Left ventricle myocardium inferior (tissue), 1 donor: ENCODE measurements at places on chromosomes 3 and 15. TPM values are rescaled to one million over a fixed set of nuclear protein-coding genes. Genes with fewer than 3 reads are reported as not detected.

Gene CYP8B1
- not detected for total RNA-seq

GRCh38 chr3:136898954-136899353 is 36.9 kb downstream of the NCK1 start:
- peak overlapping the region; percentile 29 for H3K27ac ChIP-seq
- no peak for DNase-seq
- H3K27me3 ChIP-seq = no peaks in the 10 kb centered on the region
- peaks cover 54% of the 10 kb centered on the region for H3K4me1 ChIP-seq
- H3K36me3 ChIP-seq = peaks cover 5% of the 10 kb centered on the region
- H3K4me3 ChIP-seq = no peak overlapping the region

DNA sequence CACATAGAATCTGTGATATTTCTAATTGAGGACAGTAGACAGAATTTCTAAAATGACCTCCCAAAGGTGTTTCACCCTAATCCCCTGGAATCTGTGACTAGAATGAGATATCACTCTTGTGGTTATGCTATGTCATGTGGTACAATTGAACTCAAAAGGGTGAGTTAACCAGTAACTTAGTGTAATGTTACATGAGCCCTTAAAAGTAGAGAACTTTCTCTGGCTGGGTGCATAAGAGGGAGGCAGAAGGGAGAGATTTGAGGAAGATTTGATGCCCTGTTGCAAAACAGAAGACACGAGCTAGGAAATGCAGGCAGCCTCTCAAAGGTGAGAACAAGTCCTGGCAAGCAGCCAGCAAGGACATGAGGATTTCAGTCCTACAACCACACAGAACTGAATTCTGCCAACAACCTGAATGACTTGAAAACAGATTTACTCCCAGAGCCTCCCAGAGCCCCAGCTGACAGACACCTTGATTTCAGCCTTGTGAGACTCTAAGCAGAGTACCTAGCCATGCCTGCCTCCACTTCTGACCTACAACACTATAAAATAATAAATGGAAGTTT is 160.3 kb downstream of the MTHFS start:
- H3K27me3 ChIP-seq = no peaks in the 10 kb centered on the region
- H3K27ac ChIP-seq = no peak overlapping the region
- no peaks in the 10 kb centered on the region for H3K36me3 ChIP-seq
- no peak for DNase-seq
- no peak overlapping the region for H3K4me3 ChIP-seq

Gene ITIH1
- not detected for total RNA-seq

- no peak overlapping the region for H3K4me3 ChIP-seq
- H3K27me3 ChIP-seq = no peaks in the 10 kb centered on the region
Measured at GRCh38 chr3:95615592-95616310, 1198.6 kb upstream of the EPHA6 start.

GRCh38 chr15:70636540-70637165 is 126.7 kb downstream of the UACA start:
- H3K27me3 ChIP-seq = no peaks in the 10 kb centered on the region
- H3K4me1 ChIP-seq = peaks cover 4% of the 10 kb centered on the region
- no peak overlapping the region for H3K27ac ChIP-seq
- DNase-seq = no peak
- no peaks in the 10 kb centered on the region for H3K36me3 ChIP-seq

Gene CCR5
- 0.22 TPM for total RNA-seq

- no peaks in the 10 kb centered on the region for H3K36me3 ChIP-seq
- H3K27ac ChIP-seq = no peak overlapping the region
- no peak overlapping the region for H3K4me3 ChIP-seq
Measured at GRCh38 chr3:8760506-8760905, 8.9 kb downstream of the OXTR start.

Gene CCR9
- not detected for total RNA-seq

Gene C3orf70
- 1.4 TPM for total RNA-seq

DNA sequence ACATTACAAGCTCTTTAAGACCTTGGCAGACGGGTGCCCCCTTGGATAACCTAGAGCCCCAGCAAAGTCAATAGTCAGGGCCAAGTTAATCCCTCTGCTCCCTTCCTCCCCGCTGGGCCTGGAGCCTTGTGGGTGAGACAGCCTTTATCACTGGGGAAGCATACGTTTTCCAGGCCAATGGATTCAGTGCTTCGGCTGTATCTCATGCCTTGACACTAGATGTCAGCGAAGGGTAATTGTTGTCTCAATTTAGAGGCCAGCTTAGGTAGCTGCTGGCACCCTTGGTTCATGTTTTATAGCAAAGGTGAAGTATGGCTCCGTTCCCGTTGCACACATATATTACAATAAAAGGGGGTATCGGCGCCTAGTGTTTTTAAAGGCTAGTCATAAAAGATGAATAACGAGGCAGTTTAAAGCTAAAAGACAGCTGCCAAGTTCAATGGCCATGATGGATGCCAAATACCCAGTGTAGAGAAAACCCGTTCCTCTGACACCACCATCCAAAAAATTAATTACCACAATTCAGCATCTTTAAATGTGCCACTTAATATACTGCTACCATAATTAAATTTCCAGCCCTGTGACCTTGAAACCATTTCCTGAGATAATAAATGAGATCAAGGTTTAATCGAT is 52.3 kb upstream of the BNIP2 start:
- no peak overlapping the region for H3K4me3 ChIP-seq
- peaks cover 49% of the 10 kb centered on the region for H3K27me3 ChIP-seq
- H3K4me1 ChIP-seq = no peaks in the 10 kb centered on the region
- no peak for DNase-seq

GRCh38 chr3:8325306-8325705 is 176.3 kb upstream of the LMCD1 start:
- no peaks in the 10 kb centered on the region for H3K27me3 ChIP-seq
- H3K36me3 ChIP-seq = no peaks in the 10 kb centered on the region
- H3K4me1 ChIP-seq = peaks cover 9% of the 10 kb centered on the region
- H3K27ac ChIP-seq = no peak overlapping the region
- DNase-seq = no peak
- no peak overlapping the region for H3K4me3 ChIP-seq

GRCh38 chr3:72597756-72598195 is 250.5 kb downstream of the SHQ1 start:
- peaks cover 6% of the 10 kb centered on the region for H3K4me1 ChIP-seq
- no peak overlapping the region for H3K27ac ChIP-seq
- no peak overlapping the region for H3K4me3 ChIP-seq
- H3K27me3 ChIP-seq = peaks cover 24% of the 10 kb centered on the region
- no peak for DNase-seq
- H3K36me3 ChIP-seq = no peaks in the 10 kb centered on the region

DNA sequence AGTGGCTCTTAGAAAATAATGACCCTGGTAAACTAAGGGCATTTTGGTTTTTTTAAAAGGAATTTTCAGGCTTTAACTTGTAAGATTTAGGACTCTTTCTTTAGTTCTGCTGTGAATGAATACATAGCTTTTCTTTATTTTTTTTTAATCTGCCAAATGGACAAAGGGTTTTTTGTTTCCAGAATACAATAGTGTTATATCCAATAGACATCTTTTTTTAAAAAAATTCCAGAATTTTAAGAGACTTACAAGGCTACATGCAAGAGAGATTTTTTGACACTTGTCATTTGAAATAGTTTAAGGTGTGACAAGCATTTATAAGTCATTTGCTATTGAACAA is 38.1 kb downstream of the SETMAR start:
- H3K4me3 ChIP-seq = no peak overlapping the region
- no peaks in the 10 kb centered on the region for H3K4me1 ChIP-seq
- no peaks in the 10 kb centered on the region for H3K27me3 ChIP-seq
- H3K27ac ChIP-seq = peak overlapping the region; percentile 29
- no peaks in the 10 kb centered on the region for H3K36me3 ChIP-seq
- no peak for DNase-seq
